ENCODE measurements at places on chromosomes 11 and 22. TPM values are rescaled to one million over a fixed set of nuclear protein-coding genes. Genes with fewer than 3 reads are reported as not detected.
A peak's percentile ranks its signal among the peaks of the same experiment; 100 is the strongest.

TST gene
- 28.3 TPM for total RNA-seq

DNA sequence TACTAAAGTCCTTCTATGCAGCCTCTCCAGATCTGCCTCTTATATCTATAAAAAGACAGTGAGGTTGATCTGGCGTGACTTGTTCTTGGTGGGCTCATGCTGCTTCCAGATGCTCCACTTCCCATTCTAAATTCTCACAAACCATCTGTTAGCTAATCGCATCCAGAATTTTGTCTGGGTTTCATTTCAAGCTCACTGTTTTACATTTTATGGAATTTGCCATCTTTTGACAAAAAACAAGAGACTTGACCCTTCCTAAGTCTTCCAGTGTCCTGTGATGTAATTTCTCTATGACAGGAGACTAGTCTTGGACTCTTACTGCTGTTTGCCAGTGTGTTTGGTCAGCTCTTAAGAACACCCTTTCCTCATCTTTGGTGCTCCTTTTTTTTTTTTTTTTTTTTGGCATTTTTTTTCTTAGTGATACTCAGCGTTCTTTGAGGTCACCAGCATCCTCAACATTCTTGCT is 23.0 kb downstream of the CRKL start:
- DNase-seq, result peak; percentile 28

- DNase-seq, result peak; percentile 72
Observed at GRCh38 chr11:1298695-1299492, 10.5 kb downstream of the TOLLIP start.

DNA sequence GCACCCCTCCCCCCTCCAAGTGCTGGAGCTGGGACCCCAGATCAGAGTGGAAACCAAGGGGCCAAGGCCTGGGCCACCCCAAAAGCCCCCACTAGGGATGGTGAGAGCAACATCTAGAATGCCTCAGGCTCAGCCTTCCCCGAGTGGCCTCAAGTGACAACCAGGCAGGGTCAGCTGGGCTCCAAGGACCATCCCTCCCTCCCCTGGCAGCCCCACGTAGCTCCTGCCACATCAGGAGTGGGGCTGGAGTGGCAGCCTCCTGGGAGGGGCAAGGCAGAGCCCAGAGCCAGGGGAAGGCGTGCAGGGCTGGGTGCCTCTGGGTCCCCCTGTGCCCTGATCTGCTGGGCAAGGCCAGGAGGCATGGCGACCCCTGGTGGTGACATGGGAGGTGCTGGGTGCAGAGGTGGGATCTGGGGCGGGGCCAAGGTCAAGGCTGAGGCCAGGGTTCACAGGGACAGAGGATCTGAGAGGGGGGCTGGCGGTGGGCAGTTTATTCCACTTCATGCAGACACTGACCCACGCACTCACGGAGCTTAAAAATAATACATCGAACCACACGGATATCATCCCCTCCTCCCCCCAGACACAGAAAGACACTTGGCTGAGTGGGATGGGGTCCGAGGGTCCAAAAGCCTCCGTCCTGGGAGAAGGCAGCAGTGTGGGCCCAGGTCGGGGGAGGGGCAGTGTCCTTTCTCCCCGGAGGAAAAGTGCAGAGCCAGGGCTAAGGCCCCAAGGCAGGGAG is 15.8 kb upstream of the EHD1 start:
- peak; percentile 83 for DNase-seq

DNA sequence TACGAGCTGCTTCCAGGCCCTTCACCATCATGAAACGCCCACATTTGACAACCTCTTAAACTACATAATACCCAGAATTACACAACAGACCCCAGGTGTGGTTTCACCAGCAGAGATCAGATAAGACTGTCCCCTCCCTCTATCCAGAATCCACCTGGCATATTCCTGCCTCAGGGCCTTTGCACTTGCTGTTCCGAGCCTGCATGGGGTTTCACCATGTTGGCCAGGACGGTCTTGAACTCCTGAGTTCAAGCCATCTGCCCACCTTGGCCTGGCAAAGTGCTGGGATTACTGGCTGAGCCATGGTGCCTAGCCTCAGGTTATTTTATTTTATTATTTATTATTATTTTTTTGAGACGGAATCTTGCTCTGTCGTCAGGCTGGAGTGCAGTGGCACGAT is 73.4 kb downstream of the FBXO7 start:
- DNase-seq, result no peak

C11orf87 gene
- not detected for total RNA-seq

CLDN5 gene
- total RNA-seq, result 147 TPM

GRCh38 chr11:78542007-78542406 is 32.7 kb downstream of the NARS2 start:
- no peak for DNase-seq

GRCh38 chr22:38142606-38143005 is 32.1 kb upstream of the BAIAP2L2 start:
- no peak for DNase-seq

- DNase-seq, result peak; percentile 20
Observed at GRCh38 chr11:112525844-112526590, 265.4 kb upstream of the PLET1 start.

A4GALT gene
- total RNA-seq, result 24.1 TPM

GRCh38 chr11:68439355-68440065 is 21.0 kb upstream of the PPP6R3 start:
- DNase-seq, result no peak

ALDH3B2 gene
- 3.3 TPM for total RNA-seq

DNA sequence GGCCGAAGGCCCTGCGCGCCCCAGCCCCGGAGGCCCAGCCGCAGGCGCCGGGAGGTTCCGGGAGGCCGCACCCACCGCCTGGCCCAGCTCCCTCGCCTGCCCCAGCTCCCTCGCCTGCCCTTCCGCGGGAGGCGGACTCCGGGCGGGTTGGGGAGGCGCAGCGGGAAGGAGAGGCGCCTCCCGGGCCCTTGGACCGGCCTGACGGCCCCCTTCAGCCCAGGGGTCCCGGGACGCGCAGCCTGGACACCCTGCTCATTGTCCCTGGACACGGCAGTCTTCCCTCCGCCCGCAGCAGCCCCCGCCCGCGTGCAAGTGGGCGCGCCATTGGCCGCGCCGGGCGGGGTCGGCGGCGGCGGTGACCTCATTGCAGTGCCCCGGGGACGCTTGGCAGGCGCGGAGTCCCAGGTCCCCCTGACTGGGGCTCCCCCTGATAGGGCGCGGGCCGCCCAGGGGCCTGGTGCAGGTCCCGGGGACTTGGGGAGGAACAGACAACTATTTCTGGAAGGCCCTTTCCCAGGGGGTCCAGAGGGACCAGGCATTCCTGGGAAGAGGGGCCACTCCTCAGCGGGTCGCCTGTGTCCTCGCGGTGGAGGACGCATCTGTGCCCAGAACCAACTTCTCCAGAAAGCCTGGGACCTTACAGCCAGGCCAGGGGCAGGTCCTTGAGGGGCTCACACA is 501 bp downstream of the CD151 start:
- DNase-seq, result peak; percentile 72

DNA sequence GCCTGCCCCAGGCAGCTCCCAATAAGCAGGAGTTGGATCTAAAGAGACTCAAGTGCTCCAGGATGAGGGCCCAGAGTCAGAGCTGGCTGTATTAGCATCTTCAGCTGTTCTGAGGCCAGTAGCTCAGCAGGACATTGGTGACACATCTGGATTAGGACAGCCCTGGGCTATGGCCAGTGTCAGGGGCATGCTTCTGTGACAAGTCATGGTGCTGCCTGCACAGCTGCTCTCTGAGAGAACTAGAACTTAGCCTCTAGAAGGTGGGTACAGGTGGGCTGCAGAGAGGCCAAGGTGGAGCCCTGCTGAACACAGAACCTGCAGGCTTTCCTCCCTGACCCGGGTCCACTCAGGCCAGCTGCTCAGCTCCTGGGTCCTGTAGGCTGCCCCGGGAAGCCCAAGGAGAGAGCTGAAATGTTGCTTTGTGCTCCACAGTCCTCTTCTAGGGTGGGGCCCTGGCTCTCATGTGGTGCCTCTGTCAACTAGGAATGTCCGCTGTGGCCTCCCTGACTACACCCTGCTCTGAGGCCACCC is 426.9 kb downstream of the SOX6 start:
- DNase-seq, result no peak

OR8D1 gene
- total RNA-seq, result 0.10 TPM

Data from tongue (tissue), 3 donors.